ENCODE measurements at places on chromosomes 11 and 22.

GRCh38 chr11:128691802-128692752 lies 1.8 kb upstream of the FLI1 start:
- no peak for DNase-seq

DNA sequence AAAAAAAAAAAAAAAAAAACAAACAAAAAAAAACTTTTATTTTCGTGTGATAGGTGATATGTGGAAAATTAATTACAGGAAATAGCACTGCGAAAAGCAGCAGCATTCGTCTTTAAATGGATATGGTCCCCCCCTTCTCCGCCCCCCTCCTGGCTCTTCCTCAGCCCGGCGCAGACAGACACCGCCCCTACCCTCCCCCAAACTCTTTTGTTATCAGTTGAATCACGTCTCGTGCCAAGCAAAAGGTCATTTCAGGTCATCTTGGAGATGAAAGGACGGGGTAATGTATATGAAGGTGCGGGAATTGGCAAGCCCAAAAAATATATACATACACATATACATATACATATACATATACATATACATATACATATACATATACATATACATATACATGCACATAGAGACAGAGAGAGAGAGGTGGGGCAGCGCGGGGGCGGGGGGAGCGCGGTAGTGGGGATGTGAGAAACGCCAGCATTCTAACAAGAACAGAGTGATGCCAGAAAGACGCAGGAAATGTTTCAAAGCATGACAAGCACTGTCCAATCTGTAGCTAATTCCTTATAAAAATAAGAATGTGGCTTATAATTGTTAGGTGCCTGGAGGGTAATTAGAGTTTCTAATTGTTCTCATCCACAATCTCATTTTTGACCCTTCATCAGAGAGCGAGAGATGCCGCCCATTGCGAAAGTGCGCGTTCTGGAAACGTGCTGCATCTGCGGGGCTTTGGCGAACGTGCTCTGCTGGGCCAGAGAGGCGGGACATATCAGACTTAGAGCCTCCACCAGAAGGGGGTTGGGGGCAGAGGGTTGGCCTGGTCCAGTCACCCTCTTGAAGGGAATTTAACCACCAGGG lies 214.5 kb upstream of the UBASH3B start:
- no peak for DNase-seq

DNA sequence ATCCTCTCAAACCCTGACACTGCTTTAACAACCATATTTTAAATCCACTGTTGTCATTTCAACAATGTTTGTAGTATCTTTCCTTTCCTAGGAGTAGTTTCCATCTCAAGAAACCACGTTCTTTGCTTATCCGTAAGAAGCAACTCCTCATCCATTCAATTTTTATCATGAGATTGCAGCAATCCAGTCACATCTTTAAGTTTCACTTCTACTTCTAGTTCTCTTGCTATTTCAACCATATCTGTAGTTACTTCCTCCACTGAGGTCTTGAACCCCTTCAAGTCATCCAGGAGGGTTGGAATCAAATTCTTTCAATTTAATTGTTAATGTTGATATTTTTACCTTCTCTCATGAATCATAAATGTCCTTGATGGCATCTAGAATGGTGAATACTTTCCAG lies 22.4 kb downstream of the CCDC82 start:
- peak; percentile 69 for DNase-seq

DNA sequence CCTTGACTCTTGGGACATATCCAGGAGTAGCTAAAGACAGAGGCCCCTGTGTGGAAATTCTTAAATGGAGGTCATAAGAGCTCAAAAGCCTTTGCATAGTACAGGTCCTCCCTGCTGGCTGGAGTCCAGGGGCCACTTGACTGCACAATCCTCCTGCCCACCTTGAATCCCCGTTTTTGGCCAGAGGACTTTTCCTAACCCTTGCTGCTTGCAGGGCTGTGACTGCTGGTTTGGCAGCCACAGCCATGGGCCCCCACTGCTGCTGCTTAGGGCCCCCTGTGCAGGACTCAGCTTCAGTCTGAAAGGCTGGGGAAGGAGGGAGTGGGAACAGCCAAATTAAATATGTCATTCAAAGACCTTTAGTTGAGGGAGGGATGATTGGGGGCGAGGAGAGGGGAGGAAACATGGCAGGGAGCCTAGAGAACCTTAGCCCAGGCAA lies 33.4 kb downstream of the ARHGAP1 start:
- DNase-seq: no peak

- DNase-seq: no peak
Observed at GRCh38 chr11:9656864-9657263, 7.0 kb upstream of the SWAP70 start.

GRCh38 chr22:45008751-45009605 lies 827 bp downstream of the PHF21B start:
- DNase-seq: no peak

Measured in inflammatory macrophage treated with lipopolysaccharide for 4 hours (primary cell).